ENCODE measurements at places on chromosomes 6 and 20. TPM values are rescaled to one million over a fixed set of nuclear protein-coding genes. Genes with fewer than 3 reads are reported as not detected.

- DNase-seq = no peak
Measured at GRCh38 chr6:163915131-163915530, 500.6 kb downstream of the QKI start.

GRCh38 chr6:107658920-107659865 lies 164.9 kb downstream of the SCML4 start:
- no peak for DNase-seq

- DNase-seq = no peak
Measured at GRCh38 chr6:1313767-1314503, 2.0 kb downstream of the FOXQ1 start.

The DLL1 gene
- total RNA-seq = 30.5 TPM

GRCh38 chr6:133965817-133966360 lies 12.9 kb downstream of the TBPL1 start:
- DNase-seq = no peak

The PNPLA1 gene
- total RNA-seq = not detected

DNA sequence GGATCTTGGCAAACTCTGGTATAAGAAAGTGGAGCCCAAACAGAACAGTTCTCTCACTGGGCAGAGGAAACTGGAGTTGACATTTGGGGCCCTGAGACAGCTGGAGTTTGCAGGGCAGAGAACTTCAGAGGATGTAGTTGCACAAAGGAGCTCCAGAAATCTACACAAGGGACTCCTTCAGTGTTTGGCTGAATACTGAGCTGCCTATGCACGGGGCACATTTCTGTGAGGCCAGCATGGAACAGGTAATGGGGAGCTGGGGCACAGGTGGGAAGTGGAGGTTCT lies 169.3 kb downstream of the ANKRD60 start:
- DNase-seq = no peak

GRCh38 chr20:6577451-6577850 lies 190.0 kb upstream of the BMP2 start:
- no peak for DNase-seq

- DNase-seq = no peak
Measured at GRCh38 chr6:82870582-82871172, 195.0 kb downstream of the UBE3D start.

GRCh38 chr6:69038841-69039240 lies 403.8 kb downstream of the ADGRB3 start:
- no peak for DNase-seq

- DNase-seq = no peak
Measured at GRCh38 chr20:30812739-30813411, 444.6 kb upstream of the DEFB115 start.

DNA sequence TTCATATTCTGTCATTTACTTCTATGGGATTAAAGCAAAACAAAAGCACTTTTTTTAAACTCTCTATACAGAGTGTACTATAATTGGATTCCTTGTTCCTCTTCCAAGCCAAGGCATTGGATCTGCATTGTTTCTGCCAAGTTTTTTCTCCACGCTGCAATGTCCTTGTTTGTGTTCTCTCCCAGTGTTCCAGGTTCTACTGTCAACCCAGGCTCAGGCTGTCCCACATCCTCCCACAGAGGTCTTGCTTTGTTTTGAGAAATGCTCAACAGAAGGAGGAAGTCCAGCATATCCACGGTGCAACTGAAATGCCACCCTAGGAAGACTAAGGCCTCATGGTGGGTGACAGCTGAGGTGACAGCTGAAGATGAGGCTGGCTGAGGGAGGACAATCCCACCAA lies 287.1 kb upstream of the PRDM1 start:
- no peak for DNase-seq

The SEMG1 gene
- total RNA-seq = not detected

DNA sequence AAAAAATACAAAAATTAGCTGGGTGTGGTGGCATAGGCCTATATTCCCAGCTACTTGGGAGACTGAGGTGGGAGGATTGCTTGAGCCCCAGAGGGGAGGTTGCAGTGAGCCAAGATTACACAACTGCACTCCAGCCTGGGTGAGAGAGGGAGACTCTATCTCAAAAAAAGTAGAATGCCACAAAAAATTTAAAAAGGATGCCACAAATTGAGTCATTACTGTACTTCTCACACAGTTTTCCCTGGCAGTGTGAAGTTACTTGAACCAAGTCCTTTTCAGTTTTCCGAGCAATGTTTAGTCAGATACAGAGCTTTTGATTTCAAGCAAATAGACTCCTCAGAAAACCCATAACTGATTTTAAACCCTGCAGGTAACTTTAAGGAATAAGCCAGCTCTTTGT lies 53.3 kb downstream of the TNFRSF21 start:
- no peak for DNase-seq

The PI16 gene
- 38.7 TPM for total RNA-seq

DNA sequence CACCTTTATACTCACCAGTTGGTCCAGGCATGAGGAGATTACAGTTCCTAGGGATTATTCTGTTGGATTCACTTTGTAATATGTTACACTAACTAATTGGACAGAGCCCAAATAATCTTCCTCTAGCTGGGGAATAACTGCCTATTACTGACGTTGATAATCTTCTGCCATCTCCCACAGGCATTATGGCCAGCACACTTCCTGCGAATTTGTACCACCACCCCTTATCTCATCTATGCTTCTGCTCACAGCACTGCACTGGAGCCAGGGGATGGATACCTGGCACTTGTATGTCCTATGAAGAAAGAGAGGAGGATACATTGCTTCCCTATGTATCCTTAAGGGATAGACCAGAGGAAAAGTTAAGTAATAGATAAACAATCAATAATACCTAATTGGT lies 494.8 kb upstream of the MAN1A1 start:
- no peak for DNase-seq

DNA sequence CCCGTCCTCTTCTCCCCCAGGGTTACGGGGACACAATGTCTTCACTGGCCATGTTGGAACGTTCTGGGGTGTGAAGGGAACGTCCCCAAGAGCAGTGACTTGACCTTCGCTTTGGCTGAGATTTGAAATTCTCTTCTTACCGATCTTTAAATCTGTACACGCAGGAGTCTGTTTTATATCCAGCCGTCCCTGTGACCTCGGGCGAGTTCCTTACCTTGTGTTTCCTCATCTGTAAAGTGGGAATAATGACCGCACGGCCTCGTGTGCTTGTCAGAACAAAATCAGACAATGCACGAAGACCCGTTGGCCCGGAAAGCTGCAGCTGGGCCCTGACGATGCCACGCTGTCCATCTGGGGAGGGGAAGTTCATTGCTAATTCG lies 454.3 kb downstream of the PREX1 start:
- no peak for DNase-seq

DNA sequence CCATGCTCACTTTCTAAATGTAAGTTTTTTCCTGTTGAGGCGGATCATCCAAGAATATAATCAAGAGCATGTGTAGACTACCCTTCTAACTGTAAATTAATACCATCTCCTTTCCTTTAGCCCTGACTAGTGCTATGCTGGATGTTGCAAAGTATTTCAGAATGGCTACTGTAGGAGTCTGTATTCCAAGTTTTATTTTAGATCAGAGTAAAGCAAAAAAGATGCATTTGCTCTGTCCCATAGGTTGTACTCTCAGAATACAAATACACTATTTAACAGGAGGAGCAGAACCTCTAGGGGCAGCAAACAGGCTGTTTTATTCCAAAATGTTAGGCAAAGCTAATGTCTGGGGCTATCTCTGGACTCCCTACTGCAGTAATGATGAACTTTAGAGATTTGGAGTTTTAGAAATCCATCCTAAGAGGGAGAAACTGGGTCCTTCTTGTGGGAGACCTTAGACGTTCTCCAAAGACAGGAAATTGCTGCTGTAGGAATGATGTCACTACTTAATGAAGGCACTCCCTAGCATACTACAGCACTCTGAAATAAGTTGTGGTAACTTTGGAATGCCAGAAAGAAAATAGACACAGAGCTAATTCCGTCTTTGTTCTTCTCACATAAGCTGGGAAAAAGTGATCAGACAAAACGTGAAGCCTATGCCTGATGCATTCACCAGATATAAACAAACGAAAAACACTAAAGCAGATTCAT lies 392.4 kb upstream of the HS3ST5 start:
- DNase-seq = no peak

- no peak for DNase-seq
Measured at GRCh38 chr20:35363190-35363589, 48.6 kb downstream of the UQCC1 start.

GRCh38 chr6:29112135-29112534 lies 4.3 kb downstream of the OR2J3 start:
- DNase-seq = no peak

GRCh38 chr6:125546841-125547251 lies 202.6 kb upstream of the HEY2 start:
- no peak for DNase-seq

DNA sequence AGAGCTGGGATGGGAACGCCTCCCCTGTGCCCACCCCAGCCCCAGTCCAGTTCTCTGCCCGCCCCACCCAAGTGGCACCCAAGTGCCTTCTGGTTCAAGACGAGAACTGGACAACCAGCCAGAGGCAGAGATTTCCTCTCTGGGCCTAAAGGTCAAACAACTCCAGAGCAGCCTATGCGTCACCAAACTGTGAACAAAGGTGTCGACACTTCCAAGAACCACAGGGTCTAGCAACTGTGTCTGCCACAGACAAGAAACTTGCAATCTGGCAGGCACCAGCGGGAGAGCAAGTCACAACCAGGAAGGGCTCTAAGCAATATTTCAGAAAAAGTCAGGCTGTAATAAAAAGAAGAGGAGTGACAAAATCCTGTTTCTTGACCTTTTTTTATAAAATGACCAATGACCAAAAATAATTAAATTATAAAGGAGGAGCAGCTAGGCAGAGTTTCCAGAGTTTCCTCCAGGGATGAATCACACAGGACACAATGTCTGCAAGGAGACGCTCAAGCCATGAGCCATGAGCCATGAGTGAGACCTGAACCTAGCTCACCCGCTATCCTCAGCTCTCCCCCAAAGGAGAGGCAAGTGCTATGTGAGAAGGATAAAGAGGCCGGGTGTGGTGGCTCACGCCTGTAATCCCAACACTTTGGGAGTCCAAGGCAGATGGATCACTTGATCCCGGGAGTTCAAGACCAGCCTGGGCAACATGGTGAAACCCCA lies 11.1 kb downstream of the EDEM2 start:
- DNase-seq = no peak

DNA sequence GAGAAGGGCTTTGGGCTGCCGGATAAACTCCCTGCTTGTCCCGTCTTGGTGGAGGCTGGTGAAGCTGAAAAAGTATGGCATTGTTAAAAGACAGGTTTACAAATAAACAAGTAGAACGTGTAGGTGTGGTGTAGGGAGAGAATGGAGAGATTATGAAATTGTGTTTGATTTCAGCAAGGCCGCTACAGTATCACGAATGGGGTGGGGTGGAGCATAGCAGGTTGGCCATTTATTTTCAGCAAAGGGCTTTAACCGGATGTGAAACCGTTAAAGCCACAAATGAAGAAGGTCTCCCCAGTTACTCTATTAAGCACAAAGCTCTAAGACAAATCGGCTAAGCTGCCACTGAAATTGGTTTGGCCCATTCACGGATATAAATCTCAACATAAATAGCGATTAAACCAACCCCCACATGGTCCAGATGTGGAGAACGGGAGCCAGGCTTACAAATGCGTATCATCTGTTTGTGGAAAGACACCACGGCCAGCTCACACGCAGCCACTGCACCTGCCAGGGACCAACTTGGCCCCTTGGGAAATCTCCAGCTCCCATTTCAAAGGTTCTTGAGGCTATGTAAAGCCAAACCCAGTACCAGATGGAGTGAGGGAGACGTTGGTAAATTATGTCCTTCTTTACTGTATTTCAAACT lies 94.0 kb downstream of the ZMYND8 start:
- DNase-seq = no peak

GRCh38 chr6:39192736-39193135 lies 36.5 kb downstream of the KCNK5 start:
- no peak for DNase-seq

The THBS2 gene
- total RNA-seq = 1,026 TPM

DNA sequence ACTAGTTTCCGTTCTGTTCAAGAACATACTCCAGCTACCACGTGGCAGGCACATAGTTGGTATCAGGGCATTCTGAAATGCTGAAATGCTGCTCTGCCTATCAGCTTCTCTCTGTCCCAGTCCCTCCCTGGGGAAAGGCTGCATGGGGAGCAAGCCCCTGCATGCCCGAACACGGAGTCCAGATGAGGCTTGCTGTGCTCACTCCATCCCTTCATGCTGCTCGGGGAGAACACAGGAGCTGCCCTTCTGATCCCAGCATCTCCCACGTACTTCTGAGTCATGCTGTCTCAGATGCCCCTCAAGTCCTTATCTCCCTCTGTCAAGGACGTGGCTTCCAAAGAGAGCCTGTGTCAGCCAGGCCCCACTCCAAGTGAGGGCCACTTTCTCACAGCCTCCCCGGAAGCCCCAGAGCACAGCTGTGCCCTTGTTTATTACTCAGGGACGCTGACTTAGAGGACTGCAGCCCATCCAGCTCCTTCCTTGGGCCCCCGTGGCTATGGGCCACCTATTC lies 29.4 kb downstream of the THBS2 start:
- DNase-seq = peak; percentile 73

DNA sequence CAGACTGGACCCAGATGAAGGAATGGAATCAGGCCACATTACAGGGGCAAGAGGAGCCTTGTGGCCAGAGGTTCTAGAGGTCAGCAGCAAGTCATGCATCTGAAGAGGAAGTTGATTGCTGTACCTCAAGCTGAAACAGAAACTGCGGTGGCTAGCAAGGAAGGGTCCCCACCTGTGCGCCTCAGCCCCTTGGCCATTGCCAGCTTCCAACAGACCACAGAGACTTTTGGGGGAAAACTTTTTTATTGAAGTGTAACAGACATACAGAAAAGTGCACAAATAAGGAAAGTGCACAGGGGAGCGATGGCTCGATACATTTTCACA lies 26.8 kb upstream of the SLC9A8 start:
- no peak for DNase-seq

GRCh38 chr6:134550604-134551003 lies 232.7 kb upstream of the SGK1 start:
- DNase-seq = no peak

DNA sequence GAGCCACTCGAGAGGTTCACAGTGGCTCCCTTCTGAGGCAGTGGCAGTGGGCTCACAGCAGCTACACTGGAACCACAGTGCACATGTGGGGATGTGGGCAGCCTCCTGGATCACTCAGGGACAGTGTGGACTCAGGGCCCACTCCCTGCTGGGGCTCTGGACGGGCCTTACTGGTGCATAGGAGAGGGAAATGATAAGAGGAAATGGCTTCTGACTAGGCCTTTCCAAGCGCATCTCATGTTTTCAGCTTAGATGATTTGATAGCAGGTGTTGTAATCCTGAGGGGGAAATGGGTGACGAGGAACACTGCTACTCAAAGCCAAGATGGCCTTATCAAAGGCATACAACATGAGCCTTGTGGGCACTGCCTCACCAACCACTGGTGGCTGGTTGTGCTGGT lies 44.0 kb downstream of the PANK2 start:
- DNase-seq = no peak

The SMLR1 gene
- not detected for total RNA-seq

All from aorta (tissue), 5 donors.